ENCODE measurements at places on chromosomes 16 and 17.

DNA sequence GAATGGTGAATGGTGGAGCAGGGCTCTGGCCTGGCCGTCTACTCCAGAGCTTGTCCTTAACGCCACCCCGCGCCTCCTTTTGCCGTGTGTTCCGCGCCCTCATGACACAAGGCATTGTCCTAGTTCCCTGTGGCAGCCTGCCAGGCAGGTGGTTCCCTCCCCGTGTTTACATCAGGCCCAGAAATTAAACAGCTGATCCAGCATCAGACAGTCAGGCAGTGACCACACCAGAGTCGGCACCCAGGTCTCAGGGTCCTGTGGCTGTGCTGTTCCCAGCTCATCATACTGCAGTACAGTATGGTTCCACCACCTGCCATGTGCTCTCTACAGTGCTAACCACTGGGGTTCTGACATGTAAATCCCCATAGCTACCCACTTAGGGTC, 119.7 kb downstream of the RAB11FIP4 start:
- peak; percentile 76 for DNase-seq

GRCh38 chr16:68265078-68265920, 973 bp downstream of the SLC7A6 start:
- peak; percentile 55 for DNase-seq

DNA sequence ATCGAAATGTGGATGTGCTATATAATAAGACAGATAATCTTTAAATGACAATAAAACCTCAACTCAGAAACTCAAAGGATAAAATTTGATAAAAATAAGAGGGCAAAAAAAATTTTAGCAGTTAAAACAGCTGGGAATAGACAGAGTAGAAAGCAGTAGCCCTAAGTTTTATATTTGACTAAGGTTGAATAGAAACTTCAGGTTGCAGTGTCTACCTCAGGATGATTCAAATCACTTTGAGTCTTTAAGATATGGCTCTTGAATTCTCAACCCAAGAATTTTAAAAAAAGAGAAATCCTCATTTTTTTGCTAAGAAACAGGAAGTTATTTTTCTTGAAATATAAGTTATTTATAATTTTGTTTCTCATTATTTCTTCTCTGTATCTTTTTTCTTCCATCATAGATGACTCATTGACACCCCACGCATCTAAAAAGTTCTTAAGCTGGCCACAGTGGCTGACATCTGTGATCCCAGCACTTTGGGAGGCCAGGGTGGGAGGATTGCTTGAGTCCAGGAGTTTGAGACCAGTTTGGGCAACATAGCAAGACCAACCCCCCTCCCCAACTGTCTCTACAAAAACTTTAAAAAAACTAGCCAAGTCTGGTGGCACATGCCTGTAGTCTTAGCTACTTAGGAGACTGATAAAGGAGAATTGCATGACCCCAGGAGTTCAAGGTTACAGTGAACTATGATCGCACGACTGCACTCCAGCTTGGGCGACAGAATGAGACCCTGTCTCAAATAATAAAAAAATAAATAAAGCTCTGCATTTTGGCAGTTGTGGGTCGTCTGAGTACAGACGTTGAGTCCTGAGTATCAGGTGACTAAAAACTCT, 23.9 kb downstream of the NFAT5 start:
- DNase-seq, result no peak

DNA sequence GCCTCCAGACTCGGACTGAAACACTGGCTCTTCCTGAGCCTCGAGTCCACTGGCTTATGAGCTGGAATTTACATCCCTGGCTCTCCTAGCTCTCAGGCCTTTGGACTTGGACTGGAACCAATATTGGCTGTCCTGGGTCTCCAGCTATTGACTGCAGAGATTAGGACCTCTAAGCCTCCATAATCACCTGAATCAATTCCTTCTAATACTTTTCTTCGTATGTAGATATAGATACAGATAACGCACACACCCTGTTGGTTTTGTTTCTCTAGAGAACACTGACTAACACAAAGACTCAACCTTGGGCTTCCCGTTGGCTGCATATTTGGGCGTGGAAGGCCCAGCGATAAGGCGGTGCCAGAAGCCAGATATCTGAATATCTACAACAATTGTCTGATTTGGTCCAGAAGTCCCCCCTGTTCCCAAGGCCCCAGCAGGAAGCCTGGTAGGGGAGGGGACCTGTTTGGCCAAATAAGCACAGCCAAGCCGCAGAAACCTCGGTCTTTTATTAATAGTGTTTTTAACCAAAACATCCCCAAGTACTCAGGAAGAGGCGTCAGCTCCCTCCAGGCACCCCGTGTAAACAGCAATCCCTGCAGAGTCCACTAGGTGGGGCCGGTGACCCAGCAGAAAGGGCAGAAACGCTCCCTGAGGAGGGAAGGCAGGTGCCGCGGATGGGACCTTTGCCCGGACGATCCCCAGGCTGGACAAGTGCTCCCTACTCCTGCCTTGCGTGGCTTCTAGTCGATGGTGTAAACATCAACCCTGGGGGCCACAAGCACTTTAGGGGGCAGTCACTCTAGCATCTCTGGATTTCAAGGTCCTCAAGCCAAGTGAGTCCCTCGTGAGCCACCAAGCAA, 57.0 kb downstream of the ABR start:
- DNase-seq, result peak; percentile 67

DNA sequence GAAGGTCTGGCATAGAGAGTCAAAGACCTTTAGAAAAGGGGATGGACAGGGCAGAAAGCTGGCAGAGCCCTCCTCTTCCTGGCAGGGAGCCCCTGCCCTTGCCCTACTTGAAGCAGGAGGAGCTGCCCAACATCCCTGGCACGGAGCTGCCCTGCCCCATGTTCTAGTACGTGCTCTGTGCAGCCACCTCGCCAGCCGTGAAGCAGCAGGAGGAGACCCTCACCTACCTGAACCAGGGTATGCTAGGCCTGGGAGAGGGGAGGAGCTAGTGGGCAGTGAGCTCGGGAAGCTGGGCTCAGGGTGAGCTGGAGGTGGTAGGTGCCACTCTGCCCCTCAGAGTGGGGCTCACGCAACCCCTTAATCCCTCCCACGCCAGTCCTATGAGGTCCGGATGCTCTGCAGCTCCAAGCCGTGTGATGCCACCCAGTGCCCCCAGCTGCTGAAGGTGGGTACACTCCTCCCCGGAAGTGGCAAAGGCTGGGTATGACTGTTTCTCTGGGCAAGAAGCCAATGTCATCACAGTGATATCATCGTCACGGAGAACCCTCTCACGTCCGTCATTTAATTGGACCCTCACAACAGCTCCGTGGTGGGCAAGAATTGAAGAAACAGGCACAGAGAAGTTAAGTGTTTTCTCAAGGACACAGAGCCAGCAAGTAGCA, 12.7 kb upstream of the STAC2 start:
- DNase-seq, result peak; percentile 94

GRCh38 chr16:6852643-6853225, 479.9 kb upstream of the RBFOX1 start:
- DNase-seq, result no peak

GRCh38 chr17:62892870-62893338, 73.1 kb upstream of the TANC2 start:
- no peak for DNase-seq

GRCh38 chr17:57481910-57482391, 225.6 kb downstream of the MSI2 start:
- DNase-seq, result no peak

GRCh38 chr16:13935408-13935807, 15.5 kb downstream of the ERCC4 start:
- DNase-seq, result no peak

DNA sequence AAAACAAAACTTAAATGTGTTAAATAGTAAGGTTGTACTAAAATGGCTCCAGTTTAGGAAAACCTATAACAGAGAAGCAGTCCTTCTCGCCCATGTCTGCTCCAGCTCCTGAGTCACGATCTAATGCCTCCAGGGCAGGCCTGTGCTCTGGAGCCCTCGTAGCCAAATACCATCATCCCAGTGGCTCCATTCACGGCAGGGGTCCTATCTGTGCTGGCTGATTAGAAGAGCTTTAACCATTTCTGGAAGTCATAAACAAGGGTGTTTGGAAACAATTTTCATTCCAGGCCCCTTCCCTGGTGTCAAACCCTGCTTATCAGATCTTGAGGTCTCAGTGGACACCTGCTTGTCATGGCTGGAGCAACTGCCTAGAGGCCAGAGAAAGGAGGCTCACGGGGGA, 336.9 kb downstream of the SOX9 start:
- no peak for DNase-seq

- no peak for DNase-seq
Observed at GRCh38 chr17:29041571-29041970, 1.4 kb upstream of the PIPOX start.

- peak; percentile 70 for DNase-seq
Observed at GRCh38 chr16:64865069-64865696, 256.7 kb downstream of the CDH11 start.

DNA sequence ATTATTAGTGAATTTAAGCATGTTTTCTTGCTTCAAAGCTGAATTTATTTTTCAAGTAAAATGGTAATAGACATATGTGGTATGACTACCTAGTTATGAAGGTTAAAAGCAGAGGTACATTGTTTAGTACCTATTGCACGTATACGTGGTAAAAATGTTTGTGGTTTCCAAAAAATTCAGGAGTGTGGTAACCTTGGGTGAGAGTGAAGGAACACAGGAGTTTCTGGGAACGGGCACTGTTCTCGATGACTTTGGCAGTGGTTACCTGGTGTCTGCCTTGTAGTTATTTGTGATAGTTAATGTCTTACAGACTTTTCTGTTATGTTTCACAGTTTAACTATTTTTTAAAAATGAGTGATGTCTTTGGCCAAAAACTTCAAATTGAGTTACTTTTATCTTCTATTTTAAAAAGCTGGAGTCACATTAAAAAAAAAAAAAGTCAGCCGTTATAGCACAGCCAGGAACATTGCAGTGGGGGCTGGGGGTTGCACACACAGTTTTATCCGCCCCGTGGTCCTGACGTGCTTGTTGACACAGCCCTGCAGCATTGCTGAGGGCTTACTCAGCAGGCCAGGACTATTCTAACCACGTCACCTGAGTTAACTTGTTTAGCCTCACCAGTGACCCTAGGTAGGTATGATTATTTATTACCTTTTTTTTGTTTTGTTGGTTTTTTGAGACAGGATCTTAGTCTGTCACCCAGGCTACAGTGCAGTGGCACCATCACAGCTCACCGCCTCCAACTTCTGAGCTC, 10.9 kb downstream of the JPT2 start:
- no peak for DNase-seq

DNA sequence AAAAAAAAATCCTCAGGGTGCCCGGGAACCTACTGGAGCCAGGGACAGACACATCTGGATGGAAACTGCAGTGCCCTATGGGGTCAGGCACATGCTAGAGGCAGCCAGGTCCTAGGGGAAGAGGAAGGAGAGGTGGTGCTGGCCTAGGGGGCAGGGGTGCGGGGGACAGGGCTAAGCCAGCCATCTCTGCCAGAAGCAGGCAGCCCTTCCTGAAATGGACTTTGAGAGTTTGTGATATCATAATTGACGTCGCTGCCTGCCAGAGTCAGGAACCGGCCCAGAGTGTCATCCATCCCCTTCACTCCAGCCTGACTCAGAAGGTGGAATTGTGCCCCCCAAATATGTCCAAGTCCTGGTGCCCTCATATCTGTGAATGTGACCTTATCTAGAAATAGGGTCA, 25.0 kb upstream of the BAHCC1 start:
- no peak for DNase-seq

DNA sequence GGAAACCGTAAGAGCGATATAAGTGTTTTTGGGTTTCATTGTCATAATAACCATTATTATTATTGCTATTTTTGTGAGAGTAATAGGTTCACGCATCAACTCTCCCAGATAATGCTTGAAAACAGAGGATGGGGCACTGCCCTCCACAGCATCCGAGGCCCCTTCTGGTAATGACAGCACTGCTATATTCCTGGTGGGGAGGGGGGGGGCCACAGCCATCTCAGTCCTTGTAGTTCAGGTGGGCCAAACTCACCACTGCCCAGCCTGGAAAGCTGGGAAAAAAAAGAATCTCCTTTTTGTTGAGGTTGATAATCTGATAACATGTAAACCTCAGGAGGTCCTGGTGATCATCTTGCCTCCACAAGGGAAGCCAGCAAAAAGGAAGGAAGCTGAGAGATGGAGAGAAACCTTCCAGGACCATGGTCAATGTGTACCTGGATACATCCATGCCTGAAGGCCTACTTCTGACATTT, 706 bp downstream of the C16orf95 start:
- no peak for DNase-seq

GRCh38 chr17:44004761-44005526, 522 bp downstream of the NAGS start:
- DNase-seq, result peak; percentile 68

- DNase-seq, result no peak
Observed at GRCh38 chr17:74076446-74076845, 127.0 kb upstream of the RPL38 start.

DNA sequence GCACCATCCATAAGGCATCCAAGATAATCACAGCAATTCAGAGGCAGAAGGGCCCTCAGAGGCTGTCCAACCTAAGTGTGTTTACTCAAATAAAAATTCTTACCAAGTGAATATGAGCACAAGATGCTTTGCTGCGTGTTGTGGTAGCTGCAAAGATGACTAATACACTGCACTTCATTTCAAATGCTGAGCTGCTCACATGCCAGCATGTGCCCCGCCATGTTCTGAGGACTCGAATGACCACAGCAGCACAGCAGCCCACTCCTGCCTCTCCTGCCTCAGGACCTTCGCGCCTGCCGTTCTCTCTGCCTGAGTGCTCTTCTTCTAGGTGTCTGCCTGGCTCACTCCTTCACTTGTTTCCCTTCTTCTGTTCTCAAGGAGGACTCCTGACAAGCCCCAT, 19.0 kb downstream of the PIK3R5 start:
- no peak for DNase-seq

DNA sequence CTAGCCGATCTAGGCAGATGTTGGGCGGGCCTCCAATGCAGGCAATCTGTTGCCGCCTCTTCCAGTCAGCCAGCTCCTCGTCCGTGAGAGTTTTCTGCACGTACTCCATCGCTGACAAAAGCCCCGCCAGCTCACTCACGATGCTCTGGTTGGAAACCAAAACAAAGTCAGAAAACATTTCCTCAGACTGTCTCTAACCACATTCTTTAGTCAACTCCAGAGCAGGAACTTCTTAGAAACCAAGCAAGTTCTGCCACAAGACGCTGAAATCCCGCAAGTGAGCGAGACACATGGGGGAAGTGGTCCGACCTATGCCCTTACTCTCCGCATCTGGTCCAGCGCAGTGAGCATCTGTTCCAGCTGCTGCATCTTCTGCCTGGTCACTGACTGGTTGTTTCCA, 49.1 kb downstream of the STAT5A start:
- no peak for DNase-seq

DNA sequence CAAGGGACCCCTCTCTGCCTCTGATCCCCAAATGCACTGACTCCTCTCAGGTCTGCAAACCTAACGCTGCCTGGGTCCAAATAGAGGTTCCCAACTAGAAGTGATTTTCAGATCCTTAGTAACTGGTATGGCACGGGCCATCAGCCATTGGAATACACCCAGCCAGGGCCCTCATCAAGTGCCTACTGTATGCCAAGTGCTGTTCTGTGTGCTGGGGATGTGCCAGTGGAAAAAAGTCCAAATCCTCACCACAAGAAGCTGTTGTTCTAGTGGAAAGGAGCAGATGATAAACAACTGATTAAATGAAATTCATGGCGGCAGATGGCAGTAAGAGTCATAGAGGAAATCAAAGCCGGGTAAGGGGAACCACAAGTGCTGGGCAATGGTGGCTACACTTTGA, 57.2 kb upstream of the MED9 start:
- no peak for DNase-seq
